Endothelial cell of umbilical vein (primary cell): ENCODE measurements at places on chromosomes 5 and 9. TPM values are rescaled to one million over a fixed set of nuclear protein-coding genes. Genes with fewer than 3 reads are reported as not detected.

Gene PCDHB11
- 0.16 and 0.18 TPM in 2 replicates for total RNA-seq

Gene SYK
- not detected in 2 replicates for total RNA-seq

Gene HSDL2
- total RNA-seq, result 15.6 and 22.1 TPM in 2 replicates

DNA sequence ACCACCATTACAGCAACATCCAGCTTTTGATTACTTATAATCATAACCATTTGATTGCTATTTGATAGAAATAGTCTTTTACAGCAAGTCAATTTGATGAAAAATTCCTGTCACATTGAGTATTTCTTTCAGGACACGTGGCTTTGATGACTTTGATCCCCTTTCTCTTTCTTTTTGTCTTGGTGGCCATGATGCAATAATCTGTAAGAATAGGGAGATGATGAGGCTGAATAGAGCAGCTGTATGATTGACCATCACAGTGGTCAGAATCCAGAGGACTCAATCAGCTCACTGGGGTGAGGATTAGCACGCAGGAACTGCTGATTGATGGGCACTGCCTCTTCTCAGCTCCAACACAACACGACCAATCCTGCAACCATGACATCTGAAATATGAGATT is 262.7 kb downstream of the PARP8 start:
- DNase-seq, result no peak
- H3K4me1 ChIP-seq, result no peaks in the 10 kb centered on the region
- H3K36me3 ChIP-seq, result no peaks in the 10 kb centered on the region
- no peak overlapping the region for H3K4me3 ChIP-seq
- H3K27me3 ChIP-seq, result no peaks in the 10 kb centered on the region

DNA sequence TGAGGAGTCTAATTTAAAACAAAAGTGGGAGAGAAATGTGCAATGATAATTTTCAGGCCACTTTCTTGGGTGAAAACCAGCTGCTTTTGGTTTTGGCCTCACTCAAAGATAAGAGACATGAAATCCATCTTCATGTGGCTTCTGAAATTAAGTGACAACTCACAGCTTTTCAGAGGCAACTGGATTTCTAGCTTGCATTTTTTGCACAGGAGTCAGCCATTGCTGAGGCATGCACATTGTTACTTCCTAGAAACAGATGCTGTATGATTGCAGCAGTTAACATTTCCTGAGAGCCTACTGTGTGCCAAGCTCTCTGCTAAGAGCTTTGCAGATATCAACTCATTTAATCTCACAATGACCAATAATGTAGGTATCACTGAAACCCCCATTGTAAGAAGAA is 562.6 kb downstream of the NR2F1-AS1 start:
- no peaks in the 10 kb centered on the region for H3K36me3 ChIP-seq
- no peak overlapping the region for H3K4me3 ChIP-seq
- no peaks in the 10 kb centered on the region for H3K4me1 ChIP-seq

DNA sequence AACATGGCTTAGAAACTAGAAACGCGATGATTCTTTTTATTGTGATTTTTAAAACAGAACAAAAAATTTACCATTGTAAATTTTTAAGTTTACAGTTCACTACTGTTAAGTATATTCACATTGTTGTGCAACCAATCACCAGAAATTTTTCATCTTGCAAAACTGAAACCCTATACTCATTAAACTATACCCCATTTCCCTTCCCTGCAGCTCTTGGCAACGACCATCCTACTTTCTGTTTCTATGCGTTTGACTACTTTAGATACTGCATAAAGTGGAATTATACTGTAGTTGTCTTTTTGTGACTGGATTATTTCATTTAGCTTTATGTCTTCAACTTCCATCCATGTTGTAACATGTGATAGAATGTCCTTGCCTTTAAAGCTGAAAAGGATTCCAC is 52.5 kb downstream of the SPOCK1 start:
- H3K4me3 ChIP-seq, result no peak overlapping the region
- H3K27me3 ChIP-seq, result no peaks in the 10 kb centered on the region
- H3K27ac ChIP-seq, result no peak overlapping the region
- H3K4me1 ChIP-seq, result peaks cover 16% of the 10 kb centered on the region

DNA sequence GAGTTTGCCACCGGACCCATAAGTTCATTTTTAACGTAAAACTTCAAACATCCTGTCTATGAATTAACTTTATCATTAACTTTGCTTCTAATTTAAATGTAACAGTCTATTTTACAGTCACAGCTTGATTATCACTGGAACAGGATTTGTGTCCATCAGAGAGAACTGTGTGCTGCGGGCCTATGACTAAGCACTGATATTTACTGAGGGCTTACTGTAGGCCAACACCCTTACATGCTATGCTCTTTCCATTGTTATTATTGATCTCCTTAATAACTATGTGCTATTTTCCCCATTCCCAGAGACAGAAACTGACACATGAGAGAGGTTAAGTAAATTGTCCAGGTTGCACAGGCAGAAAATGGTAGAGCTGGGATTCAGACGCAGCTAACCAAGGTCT is 24.0 kb upstream of the GPR151 start:
- no peaks in the 10 kb centered on the region for H3K36me3 ChIP-seq
- H3K27me3 ChIP-seq, result peaks cover 2% of the 10 kb centered on the region
- no peak for DNase-seq

DNA sequence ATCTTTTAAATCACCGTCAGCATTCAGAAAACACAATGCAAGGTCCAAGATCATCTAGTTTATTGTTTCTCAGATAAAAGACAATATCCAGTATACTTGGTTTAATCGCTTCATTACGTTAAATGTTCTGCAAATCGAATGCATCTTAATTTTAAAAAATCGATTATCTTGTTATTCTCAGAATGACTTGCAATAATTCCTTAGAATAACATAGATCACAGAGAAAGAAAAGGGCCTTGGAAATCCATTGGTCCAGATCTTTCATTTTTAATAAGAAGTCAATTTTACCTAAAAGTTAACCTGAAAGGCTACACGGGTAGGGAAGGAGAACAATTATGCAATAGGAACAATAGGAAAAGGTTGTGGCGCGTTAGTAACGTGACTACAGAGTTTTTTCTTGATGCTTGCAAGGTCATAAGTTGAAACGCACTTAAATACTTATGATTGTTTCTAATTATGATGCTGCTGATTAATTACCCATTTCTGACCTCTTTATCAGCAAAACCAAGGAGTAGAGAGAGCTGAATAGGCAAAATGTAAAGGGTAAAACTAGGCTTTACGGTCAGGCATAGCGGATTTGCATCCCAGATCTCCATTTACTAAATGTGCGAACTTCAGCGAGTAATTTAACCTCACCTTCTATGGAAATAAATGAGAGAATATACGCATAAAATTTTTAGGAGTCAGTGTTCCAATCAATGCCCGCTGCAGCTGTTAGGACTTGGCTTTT is 769 bp upstream of the LYRM7 start:
- H3K4me1 ChIP-seq, result peaks cover 12% of the 10 kb centered on the region
- H3K27ac ChIP-seq, result peak overlapping the region; percentile 6
- H3K36me3 ChIP-seq, result no peaks in the 10 kb centered on the region
- no peak for DNase-seq
